ENCODE measurements at places on chromosomes 2 and 18.

DNA sequence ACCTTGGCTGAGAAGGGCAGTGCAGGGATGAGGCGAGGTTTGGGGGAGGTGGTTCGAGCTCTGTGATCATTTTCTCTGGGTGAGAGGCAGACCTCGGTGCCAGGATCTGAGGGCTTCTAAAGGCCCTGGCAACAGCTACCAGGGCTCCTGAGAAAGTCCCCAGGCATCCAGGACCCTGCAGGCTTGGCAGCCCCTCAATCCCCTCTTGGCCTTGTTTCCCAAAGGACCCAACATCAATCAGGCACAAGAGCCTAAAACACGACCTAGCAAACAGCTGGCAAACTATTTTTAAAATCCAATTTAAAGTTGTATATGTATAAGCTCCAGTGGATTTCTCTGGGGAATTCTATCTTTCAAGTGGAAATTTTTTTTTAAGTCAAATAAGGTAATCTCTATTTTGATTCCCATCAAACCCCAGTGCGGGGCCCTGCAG, 15.0 kb upstream of the MAT2A start:
- DNase-seq: no peak

- no peak for DNase-seq
Measured at GRCh38 chr18:79847606-79848293, 50.0 kb downstream of the KCNG2 start.

DNA sequence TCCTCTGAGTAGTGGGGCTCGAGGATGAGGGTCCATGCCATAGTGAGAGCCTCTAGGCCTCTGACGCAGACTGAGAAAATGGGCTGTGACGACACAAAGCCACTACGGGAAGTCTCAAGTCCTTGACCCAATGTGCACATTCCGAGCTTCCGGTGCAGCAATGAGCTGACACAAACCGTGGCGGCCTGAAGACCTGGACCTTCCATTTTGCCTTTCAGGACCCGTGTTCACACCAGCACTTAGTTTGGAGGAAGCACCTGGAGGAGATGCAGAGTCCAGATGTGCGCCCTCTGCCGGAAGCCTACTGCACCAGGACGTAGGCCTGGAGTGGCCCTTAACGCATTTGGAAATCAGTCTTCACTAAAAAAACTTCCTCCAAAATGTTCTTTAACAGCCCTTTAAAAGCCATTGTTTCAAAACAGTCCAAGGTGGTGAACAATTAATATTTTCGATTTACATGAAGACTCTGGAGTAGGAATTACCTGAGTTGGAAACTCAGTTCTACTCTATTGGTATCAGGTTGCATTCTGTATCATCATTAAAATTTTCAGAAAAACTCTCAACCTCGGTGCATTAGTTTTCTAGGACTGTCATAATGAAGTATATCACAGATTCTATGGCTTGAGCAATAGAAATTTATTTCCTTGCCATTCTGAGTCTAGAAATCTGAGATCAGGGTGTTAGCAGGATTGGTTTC, 33.9 kb downstream of the BMP10 start:
- peak; percentile 38 for DNase-seq

- DNase-seq: no peak
Measured at GRCh38 chr2:70520825-70521224, 32.8 kb downstream of the TGFA start.

- DNase-seq: no peak
Measured at GRCh38 chr2:15652252-15652651, 60.6 kb downstream of the DDX1 start.

GRCh38 chr2:220509096-220509757, 881.8 kb downstream of the SLC4A3 start:
- no peak for DNase-seq

DNA sequence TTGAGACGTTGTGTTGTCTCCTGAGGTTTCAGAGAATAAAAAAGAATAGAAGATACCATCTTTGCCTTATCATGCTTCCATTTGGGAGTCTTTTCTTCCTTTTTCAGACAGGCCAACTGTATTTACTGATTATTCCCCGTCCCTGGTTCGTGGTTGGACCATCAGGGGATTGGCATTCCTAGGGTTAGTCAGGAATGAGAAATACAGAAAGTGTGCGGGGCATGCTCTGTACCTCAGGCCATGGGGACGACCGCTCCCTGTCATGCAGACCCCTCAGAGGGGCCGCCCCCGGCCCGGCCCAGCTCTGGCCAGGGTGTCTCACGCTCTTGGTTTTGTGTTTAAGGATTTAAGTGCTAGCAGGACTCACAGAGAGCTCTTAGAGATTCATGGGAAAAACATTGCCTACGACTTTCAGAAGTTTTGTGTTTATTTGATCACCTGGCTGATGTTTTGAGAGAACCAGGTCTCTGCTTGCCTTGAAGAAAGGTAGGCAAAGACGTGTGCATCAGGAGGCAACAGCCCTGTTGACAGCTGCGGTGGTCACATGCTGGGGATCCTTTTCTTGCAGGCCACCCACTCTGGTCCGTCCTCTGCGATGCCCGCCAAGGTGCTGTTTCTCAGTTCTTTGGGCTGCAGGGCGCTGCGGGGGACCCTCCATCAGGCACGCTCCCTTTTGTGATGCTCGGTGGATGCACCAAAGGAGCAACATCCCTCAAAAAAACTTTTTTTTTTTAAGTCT, 317.8 kb downstream of the AGAP1 start:
- peak; percentile 25 for DNase-seq

DNA sequence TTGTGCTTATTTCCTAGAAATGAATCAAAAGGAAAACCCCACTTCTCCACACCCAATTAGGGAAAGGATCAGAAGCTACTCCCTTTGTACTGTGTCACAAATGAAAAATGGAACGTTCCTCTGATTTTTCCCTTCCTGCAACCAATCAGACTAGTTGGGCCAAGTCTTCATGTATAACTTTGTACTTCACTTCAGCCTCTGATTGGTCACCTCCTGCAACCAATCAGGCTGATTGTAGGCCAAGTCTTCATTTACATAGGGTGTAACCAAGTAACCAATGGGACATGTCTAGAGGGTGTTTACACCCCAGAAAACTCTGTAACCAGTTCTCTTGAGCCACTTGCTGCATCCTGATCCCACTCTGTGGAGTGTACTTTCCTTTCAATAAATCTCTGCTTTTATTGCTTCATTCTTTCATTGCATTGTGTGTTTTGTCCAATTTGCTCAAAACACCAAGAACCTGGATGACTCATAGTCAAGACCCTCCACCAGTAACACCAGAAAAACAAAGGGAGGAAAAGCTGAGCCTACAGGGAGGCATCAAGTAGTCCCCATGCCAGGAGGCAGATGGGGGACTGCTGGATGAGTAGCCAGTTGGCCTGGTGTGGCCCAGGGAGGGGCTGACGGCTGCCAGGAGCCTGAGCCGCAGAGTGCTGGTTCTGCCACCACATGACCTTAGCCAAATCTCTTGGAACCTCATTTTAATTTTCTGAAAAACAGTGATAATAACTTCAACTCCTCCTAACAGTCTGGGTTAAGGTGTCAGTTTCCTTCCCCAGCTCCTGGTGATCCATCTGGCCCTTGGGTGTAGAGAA, 46.1 kb downstream of the SOWAHC start:
- no peak for DNase-seq

- DNase-seq: no peak
Measured at GRCh38 chr2:159851941-159852340, 53.9 kb upstream of the CD302 start.

GRCh38 chr2:105541189-105542050, 142.6 kb upstream of the FHL2 start:
- DNase-seq: no peak

DNA sequence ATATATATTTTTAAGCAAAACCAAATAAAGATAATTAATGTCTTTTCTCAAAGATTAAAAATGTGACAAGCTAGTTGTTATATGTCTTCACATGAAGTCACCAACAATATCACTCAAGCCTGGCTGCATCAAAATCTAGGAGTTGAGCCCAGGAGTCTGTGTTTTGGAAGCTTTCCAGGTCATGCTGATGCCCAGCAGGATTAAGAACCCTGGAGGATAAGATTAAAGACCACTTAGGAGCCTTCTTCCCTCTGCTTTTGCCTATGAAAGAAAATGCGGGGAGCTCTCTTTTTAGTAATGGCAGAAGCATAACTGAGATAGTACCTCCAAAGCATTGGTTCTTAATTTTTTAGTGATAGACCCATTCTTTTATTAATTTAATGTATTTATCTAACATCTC, 157.4 kb downstream of the ASXL3 start:
- no peak for DNase-seq

GRCh38 chr2:162914161-162914560, 75.6 kb upstream of the KCNH7 start:
- DNase-seq: no peak

- no peak for DNase-seq
Measured at GRCh38 chr18:65287652-65288051, 463.2 kb upstream of the CDH7 start.

All from fibroblast of skin of scalp (primary cell).